Activated CD8-positive, alpha-beta T cell treated with anti-CD3 and anti-CD28 coated beads for 36 hours (primary cell): ENCODE measurements at places on chromosomes 12 and 14.
A peak's percentile ranks its signal among the peaks of the same experiment; 100 is the strongest.

DNA sequence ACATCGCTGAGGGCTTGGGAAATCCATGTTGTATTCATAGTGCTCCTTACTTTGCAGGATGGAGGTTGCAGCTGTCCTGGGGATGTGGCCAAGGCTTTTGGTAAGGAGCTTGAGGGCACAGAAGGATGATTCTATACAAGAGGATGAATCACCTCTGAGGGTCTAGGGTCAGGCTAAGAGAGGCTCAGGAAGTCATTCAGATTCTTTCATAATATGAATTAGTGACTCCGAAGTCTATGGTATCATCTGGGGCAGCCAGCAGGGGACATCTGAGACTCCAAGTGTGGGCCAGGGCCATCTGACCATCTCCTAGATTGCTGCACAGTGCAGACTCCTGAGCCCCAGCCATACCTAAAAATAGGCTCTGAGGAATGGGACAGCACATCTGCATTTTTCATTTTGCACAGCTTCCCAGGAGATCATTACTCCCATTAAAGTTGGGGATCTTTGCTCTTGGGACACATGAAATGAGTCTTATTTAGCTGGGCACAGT, 4.8 kb downstream of the GMPR2 start:
- DNase-seq: no peak

- no peak for DNase-seq
Measured at GRCh38 chr14:85316701-85317410, 213.1 kb upstream of the FLRT2 start.

DNA sequence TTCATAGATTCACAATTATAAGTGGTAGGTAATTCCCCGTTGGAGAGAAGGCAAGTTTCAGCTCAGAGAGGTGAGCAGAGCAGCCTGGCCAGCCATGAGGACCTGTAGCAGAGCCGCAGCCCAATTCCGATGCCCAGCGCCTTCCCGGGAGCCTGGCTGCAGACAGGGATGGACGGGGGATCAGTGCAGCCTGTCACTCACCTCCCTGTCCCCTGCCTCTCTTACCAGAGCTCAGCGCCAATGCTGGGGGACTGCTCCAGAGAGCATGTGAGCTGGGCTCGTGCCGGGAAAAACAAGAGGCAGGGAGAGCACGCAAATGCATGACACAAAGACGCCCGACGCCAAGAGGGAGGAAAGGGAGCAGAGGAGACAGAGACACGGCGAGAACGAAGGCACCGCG, 231.9 kb downstream of the BCL11B start:
- no peak for DNase-seq

DNA sequence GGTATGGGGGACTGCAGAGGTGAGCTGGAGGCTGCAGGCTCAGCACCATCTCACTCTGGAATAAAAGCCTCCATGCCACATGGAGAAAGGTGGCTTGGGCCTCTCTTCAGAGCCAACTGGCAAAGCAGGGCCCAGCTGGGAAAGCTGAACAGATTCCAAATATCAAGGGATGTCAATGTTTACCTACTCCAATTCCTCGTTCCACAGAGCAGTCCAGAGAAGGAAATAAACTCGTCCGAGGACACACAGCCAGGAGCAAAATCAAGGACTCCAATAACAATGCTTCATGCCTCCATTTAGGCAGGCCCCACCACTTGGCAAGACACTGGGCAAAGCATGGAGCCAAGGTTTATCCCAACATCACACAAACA, 36.3 kb upstream of the PNMA1 start:
- DNase-seq: no peak

- DNase-seq: no peak
Measured at GRCh38 chr14:24875203-24875838, 174.6 kb downstream of the STXBP6 start.

- DNase-seq: no peak
Measured at GRCh38 chr14:56351861-56352260, 227.7 kb upstream of the TMEM260 start.

DNA sequence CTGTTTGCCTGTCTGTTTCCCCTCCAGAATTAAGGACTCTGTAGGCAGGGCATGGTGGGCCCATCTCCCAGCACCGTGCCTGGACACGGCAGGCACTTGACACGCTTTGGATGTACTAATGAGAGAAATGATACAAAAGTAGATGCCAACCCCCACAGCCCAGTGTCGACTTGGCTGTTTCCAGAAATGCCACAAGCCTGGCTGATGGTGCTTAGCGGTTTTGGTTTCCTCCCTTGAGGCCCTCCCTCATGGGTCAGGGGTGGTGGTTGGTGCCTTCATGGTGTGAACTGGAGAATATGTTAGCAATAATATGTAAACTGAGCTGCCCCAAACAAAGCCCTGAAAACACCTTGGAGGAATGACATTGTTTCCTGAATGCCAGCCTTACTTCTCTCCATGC, 55.5 kb upstream of the ESRRB start:
- DNase-seq: no peak

GRCh38 chr12:106378788-106379187, 21.2 kb downstream of the POLR3B start:
- DNase-seq: no peak

- peak; percentile 73 for DNase-seq
Measured at GRCh38 chr12:75641031-75641780, 129.8 kb upstream of the KRR1 start.

- DNase-seq: no peak
Measured at GRCh38 chr14:101222362-101223070, 319.0 kb upstream of the RTL1 start.

DNA sequence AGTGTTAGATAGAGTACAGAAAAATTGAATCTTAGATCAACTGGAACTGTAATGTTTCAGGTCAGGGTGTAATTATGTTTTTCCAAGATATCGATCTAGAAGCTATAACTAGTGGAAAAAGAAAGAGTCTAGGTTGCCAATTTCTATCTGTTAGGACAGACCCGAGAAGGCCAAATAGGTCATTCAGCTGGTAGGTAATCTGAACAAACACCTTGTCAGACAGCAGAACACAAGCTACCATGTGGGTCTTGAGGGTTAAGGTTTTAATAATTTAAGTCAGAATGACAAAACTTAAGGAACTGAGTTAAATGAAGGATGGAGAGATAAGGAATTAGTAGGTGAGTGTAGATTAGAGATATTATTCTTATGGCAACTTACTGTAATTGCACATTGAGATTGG, 44.9 kb upstream of the KCNMB4 start:
- DNase-seq: no peak

GRCh38 chr12:6570264-6570887, 2.3 kb upstream of the NOP2 start:
- peak; percentile 73 for DNase-seq

- DNase-seq: peak; percentile 40
Measured at GRCh38 chr12:10372559-10372958, 17.3 kb downstream of the KLRK1 start.

GRCh38 chr14:48672506-48672905, 913.7 kb downstream of the RPS29 start:
- no peak for DNase-seq

GRCh38 chr12:98372340-98373024, 142.9 kb upstream of the TMPO start:
- no peak for DNase-seq

GRCh38 chr14:104593241-104593701, 11.3 kb downstream of the TMEM179 start:
- no peak for DNase-seq

GRCh38 chr14:45698462-45699134, 445.6 kb upstream of the MIS18BP1 start:
- no peak for DNase-seq

GRCh38 chr12:55446326-55446725, 2.5 kb downstream of the OR6C2 start:
- DNase-seq: no peak

DNA sequence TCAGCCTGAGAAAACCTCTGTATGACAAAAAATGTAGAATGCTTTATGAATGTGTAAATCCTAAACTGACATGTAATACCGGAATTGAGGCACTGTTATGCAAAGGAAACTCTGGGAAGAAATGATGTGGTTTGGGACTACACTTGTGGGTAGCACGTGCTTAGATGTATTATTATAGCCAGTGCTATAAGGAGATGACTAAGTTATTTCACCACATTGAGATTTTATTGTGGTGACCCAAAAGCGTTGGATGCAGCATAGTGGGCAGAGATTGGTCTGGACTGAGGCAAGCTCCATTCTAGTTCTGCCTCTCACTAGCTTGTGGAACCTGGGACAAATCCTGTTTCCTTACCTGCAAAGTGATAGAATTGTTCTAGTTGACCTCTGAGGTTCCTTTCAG, 172.2 kb downstream of the SNAPC1 start:
- DNase-seq: no peak

DNA sequence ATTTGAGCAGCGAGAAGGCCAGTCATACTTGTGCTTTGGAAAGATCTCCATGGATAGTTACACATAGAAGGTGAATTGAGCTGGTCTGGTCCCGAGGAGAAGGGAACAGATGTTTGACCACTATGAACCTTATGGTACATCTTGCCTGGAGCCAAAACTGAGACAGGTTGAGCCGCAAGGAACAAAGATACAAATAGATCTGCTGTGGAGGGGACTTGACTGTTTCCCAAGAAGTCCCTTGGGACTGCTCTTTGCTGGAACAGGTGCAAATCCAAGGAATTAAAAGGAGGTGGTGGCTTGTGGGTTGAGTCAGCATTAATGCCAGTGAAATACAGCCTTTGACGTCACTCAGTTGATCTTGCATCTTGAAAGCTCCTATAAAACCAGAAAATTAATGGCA, 68.8 kb upstream of the PRIMA1 start:
- DNase-seq: no peak

DNA sequence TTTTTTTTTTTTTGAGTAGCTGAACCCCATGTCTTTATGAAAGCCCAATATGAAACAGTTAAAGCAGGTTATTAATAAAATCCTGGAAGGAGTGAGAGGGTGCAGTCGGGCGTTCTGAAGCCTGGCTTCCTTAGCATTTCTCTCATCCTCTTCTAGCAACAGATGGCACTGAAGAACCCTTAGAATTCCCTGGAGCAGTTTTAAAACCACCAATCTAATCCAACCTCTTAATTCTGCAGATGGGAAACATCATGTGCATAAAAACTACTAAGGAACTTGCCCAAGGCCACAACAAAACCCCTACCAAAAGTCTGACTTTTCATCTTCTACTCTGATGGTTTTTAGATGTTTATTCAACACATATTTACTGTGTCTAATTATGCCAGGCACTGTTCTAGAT, 25.2 kb downstream of the PRDM4 start:
- no peak for DNase-seq

DNA sequence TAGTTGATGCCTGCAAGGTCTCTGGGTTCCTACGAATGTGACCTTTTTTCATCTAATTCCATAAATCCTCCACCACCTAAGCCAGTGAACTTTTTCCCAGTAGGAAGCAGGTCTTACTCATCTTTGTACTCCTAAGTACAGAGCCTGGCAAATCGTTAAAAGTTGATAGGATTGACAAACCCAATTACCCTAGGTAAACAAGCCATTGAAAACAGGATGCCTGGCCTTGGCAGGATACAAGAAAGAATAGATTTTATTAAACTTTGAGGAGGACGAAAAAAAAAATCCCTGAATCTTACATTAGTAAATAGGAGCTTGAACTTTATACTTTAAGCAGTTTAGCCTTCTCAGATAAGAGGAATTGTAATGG, 5.6 kb downstream of the TBPL2 start:
- no peak for DNase-seq

GRCh38 chr14:73209953-73210352, 27.4 kb upstream of the PAPLN start:
- DNase-seq: no peak

DNA sequence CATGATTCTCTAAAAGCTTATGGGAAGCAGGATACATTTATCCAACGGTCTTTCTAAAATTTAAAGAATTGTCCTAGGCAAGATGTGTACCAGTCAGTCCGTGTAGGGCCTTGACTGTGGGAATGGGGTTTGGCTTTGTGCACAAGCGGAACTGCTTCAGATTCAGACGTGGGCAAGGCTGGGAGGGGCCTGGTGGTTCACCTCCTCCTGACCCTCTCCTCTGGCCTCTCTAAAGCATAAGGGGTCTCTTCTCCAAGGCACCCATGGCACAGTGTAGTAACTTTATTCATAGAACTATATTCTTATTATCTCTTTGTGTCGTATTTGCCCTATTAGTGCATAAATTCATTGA, 121.2 kb upstream of the PTPRB start:
- DNase-seq: no peak

DNA sequence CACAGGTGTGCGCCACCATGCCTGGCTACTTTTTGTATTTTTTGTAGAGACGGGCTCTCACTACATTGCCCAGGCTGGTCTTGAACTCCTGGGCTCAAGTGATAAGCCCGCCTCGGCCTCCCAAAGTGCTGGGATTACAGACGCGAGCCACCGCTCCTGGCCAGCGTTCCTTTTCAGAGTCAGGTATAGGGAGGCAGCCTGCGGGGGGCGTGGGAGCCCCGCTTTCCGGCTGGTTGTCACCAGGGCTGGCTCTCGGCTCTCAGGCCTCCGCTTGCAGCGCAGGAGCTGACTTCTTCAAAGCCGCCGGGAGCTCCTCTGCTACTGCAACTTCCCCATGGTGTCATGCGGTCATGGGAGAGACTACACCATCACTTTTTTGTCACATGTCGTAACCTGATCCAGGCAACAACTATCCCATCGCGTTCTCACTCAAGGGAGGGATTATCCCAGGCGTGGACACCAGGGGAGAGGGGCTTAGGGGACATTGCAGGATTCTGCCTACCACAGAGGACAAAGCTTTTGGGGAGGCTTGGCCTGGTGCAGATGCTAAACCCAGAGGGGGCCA, 129.4 kb downstream of the SCARB1 start:
- DNase-seq: no peak

- no peak for DNase-seq
Measured at GRCh38 chr14:22895402-22895801, 12.4 kb downstream of the REM2 start.

DNA sequence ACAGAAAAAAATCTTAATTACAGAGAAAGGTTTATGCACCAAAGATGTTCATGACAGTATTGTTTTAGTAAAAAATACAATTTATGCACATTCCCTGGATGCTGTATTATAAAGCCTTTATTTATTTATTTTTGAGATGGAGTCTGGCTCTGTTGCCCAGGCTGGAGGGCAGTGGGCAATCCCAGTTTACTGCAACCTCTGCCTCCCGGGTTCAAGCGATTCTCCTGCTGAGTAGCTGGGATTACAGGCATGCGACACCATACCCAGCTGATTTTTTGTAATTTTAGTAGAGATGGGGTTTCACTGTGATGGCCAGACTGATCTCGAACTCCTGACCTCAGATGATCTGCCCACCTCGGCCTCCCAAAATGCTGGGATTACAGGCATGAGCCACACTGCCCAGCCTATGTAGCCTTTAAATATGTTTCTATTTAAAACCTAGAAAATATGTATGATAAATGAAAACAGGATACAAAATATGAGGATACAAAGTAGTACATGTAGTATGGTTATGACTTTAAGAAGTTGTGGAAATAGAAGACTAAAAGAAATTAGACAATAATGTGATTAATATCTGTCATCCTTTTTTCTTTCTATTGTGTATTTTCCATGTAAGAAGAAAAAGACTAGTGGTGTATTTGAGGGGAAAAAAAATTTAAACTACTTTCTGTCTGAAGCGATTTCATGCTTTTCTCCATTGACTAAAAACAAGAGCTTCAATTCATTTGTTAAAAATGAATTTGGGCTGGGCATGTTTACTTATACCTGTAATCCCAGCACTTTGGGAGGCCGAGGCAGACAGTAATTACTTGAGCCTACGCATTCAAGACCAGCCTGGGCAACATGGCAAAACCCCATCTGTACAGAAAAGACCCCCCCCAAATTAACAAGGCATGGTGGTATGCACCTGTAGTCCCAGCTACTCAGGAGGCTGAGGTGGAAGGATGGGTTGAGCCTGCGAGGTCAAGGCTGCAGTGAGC, 13.1 kb downstream of the ATF1 start:
- DNase-seq: no peak
